ENCODE measurements at places on chromosomes 3 and 15.

DNA sequence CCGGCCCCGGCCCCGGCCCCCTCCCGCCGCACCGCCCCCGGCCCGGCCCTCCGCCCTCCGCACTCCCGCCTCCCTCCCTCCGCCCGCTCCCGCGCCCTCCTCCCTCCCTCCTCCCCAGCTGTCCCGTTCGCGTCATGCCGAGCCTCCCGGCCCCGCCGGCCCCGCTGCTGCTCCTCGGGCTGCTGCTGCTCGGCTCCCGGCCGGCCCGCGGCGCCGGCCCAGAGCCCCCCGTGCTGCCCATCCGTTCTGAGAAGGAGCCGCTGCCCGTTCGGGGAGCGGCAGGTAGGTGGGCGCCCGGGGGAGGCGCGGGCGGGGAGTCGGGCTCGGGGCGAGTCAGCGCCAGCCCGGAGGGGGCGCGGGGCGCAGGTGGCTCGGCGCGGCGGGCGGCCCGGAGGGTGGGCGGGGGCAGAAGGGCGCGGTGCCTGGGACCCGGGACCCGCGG is 352 bp downstream of the CHRD start:
- DNase-seq: peak; percentile 49

DNA sequence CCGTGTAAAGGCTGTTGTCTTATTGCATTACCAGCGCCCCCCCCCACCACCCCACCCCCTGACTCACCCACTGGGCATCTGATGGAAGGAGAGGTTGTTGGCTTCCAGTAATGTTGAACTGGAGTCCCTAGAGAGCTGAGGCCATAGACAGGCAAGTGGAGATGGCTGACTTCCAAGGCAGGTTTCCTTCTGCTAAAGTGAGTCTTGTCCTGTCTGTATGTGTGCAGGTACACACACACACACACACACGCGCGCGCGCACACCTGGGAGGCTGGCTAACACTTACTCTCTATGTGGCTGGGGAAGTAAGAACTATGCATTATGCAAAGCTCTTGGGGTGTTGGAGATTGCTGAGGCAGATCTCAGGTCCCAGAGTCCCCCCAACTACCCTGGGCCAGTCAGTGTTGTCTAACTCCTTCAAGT is 1.6 kb upstream of the KY start:
- DNase-seq: no peak

DNA sequence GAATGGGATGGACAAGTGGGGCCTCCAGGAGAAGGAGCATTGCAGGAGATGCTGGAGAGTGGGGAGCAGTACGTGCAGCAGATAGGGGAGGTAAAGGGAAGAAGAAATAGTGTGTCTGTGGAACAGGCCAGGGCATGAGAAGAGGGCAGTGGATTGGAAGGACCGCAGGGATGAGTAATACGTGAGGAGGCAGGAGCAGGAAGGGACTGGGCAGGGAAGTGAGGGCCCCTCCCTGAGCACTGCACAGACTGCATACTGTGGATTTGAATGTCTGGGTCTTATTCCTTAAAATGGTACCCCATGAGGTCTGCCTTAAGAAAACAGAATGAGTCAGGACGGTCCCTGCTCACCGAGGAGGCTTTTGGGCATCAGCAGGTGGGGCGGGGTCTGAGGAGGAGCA is 210.0 kb upstream of the NDN start:
- no peak for DNase-seq

GRCh38 chr3:123642182-123642956 is 57.5 kb upstream of the HACD2 start:
- peak; percentile 61 for DNase-seq

GRCh38 chr3:195829897-195830254 is 18.1 kb upstream of the MUC4 start:
- no peak for DNase-seq

DNA sequence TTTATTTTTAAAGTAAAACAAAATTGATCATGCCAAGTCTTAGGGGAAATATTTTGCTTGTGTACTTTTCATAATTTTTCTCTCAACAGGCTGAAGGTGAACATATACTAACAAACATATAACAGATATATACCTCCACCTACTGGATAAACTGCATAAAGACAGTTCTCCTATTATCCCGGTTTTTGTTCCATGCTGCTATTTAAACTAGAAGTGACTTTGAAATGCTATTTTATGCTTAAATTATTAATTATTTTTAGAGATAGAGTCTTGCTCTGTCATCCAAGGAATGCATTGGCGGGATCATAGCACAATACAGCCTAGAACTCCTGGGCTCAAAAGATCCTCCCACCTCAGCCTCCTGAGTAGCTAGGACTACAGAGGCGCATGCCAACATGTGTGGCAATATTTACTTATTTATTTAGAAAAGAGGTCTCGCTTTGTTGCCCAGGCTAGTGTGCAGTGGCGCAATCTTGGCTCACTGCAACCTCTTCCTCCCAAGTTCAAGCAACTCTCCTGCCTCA is 49.8 kb downstream of the ST3GAL6 start:
- no peak for DNase-seq

DNA sequence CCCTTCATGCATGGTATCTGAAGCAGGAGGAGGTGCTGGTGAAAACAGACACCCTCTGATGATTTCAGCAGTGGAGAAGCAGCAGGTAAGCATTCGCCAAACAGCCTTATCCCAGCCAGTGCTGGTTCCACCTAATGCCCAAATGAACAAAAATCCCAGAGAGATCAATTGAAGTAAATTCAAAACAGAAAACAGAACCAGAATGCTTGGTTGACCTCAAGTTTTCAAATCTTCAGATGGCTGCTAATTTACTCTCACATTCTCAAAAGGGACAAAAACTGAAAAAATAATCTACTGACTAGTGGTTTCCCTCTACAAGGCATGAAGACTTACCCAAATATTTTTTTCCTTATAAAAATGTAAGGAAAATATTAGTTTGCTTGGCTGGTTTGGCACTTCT is 87.0 kb upstream of the MYO5C start:
- no peak for DNase-seq

DNA sequence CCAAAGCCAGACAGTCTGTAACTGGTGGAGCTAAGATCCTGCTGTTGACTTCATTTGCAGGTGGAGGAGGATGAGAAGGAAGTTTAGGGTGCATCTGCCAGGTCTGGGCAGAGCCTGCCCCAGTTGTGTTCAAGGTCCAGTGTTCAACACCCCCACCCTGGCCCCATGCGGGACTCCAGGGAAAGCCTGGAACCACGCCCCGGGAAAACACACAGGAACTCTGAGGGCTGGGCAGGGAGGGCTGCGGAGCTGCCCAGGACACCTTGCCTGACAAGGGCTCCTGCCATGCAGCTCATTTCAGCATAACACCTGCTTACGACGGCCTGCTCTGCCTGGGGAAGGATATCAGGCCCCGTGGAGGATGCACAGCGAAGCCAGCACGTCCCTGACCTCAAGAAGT is 286.3 kb downstream of the XXYLT1 start:
- no peak for DNase-seq

DNA sequence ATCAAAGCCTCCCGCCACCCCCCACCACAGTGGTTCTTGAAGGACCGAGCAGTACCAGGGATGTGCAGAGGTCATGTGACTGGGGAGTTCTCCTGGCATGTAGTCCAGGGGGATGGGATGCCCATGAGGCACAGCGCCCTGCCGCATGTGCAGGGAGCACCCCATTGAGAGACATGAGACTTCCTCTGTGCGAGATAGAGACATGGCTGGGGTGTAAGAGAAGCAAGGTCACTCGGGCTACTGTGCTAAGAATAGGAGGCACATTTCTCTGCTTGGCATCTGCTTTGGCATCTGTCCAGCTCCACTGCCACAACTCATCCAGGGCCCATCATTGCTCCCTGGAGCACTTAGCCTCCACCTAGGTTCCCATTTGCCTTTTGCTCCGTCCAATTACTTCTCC is 2.4 kb upstream of the CYP1A1 start:
- no peak for DNase-seq

GRCh38 chr3:72797773-72798543 is 50.3 kb downstream of the SHQ1 start:
- no peak for DNase-seq
